CD4-positive, alpha-beta memory T cell (primary cell): ENCODE measurements at places on chromosomes 16 and 17. TPM values are rescaled to one million over a fixed set of nuclear protein-coding genes. Genes with fewer than 3 reads are reported as not detected.
A peak's percentile ranks its signal among the peaks of the same experiment; 100 is the strongest.

The MYH8 gene
- total RNA-seq = not detected

GRCh38 chr17:10061111-10061845 is 137.1 kb downstream of the GAS7 start:
- H3K27ac ChIP-seq = no peak overlapping the region
- no peaks in the 10 kb centered on the region for H3K4me1 ChIP-seq
- H3K27me3 ChIP-seq = no peaks in the 10 kb centered on the region
- no peaks in the 10 kb centered on the region for H3K36me3 ChIP-seq

DNA sequence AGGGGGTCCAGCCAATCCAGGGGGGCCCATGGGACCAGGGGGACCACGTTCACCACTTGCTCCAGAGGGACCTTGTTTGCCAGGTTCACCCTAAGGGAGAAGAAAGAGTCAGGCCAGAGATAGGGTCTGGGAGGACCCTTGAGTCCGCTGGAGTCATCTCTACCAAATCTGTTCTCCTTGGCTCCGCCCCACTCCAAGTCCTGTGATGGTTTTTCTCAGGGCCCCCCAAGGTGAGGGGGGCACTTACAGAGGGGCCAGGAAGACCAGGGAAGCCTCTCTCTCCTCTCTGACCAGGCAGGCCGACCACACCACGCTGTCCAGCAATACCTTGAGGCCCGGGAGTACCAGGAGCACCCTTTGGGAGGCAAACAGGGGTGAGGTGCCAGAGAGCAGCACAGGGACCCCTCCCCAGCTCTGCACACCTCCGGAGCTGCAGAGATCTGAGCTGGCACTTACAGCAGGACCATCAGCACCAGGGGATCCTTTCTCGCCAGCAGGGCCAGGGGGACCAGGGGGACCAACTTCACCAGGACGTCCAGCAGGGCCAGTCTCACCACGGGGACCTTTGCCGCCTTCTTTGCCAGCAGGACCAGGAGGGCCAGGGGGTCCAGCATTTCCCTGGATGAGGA is 12.4 kb downstream of the COL1A1 start:
- H3K27ac ChIP-seq = no peak overlapping the region
- H3K4me1 ChIP-seq = peaks cover 2% of the 10 kb centered on the region
- H3K36me3 ChIP-seq = no peaks in the 10 kb centered on the region
- DNase-seq = no peak
- no peak overlapping the region for H3K4me3 ChIP-seq

The OR1G1 gene
- not detected for total RNA-seq

The TRIM16 gene
- total RNA-seq = 11.2 TPM

DNA sequence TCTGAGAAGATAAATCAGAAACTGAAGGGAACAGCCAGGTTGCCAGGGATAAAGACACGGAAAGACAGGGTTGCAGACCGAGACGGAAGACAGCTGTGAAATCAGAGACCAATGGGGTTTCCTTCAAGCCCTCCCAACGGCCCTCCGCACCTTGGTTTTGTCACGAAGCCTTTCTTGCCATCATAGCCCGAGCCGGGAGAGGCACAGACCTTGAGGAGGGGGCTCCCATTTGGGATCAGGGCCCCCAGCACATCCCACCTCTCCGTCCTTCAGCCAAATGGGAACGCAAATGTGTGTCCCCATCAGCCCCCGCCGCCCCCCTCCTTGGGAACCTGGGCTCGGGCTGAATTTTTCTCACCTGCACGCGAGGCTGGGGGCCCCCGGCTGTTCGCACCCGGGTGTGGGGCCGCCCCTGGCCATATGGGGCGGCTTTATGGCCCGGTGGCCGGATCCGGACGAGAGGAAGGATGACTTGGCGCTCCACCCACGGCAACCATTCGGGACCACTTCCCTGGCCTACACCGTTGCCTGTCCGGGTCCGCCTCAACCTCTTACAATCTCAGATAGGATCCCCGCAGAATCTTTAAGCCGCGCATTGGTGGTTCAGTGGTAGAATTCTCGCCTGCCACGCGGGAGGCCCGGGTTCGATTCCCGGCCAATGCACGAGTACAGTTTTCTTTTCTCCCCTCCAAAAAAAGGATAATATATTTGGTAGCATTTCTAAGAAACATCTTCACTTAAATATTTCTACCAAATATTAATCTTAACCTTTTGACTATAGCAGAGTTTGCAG is 1.4 kb upstream of the HES7 start:
- no peaks in the 10 kb centered on the region for H3K36me3 ChIP-seq
- peaks cover 63% of the 10 kb centered on the region for H3K4me1 ChIP-seq
- peaks cover 20% of the 10 kb centered on the region for H3K27me3 ChIP-seq
- peak; percentile 87 for DNase-seq

The ZNF385C gene
- 0.36 TPM for total RNA-seq

The TBC1D3I gene
- 0.91 TPM for total RNA-seq

DNA sequence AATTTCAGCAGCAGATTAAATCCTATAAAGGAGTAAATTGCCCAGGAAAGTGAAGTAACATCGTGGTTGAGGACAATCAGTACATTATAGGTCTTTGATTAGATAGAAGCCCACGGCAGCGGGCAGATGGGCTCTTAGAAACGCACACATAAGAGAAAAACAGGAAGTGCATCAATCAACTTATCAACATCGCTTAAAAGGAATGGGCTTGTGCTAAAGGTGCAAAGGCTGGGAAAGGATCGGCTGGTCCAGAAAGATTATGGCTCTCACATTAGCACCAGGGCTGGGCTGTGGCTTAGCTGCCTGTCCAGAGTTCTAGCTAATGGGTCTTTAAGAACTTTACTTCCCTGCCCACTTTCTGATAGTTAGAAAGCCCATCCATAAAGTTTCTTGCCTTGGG is 292.0 kb upstream of the TNRC6C start:
- no peak for DNase-seq
- no peaks in the 10 kb centered on the region for H3K27me3 ChIP-seq
- peak overlapping the region; percentile 54 for H3K27ac ChIP-seq
- H3K4me3 ChIP-seq = peak overlapping the region; percentile 53

- H3K36me3 ChIP-seq = no peaks in the 10 kb centered on the region
- no peaks in the 10 kb centered on the region for H3K27me3 ChIP-seq
- no peaks in the 10 kb centered on the region for H3K4me1 ChIP-seq
- H3K4me3 ChIP-seq = no peak overlapping the region
- H3K27ac ChIP-seq = no peak overlapping the region
Measured at GRCh38 chr16:79434092-79434491, 166.4 kb downstream of the MAF start.

GRCh38 chr16:49811644-49812334 is 44.1 kb downstream of the ZNF423 start:
- no peaks in the 10 kb centered on the region for H3K27me3 ChIP-seq
- DNase-seq = no peak
- no peaks in the 10 kb centered on the region for H3K36me3 ChIP-seq

DNA sequence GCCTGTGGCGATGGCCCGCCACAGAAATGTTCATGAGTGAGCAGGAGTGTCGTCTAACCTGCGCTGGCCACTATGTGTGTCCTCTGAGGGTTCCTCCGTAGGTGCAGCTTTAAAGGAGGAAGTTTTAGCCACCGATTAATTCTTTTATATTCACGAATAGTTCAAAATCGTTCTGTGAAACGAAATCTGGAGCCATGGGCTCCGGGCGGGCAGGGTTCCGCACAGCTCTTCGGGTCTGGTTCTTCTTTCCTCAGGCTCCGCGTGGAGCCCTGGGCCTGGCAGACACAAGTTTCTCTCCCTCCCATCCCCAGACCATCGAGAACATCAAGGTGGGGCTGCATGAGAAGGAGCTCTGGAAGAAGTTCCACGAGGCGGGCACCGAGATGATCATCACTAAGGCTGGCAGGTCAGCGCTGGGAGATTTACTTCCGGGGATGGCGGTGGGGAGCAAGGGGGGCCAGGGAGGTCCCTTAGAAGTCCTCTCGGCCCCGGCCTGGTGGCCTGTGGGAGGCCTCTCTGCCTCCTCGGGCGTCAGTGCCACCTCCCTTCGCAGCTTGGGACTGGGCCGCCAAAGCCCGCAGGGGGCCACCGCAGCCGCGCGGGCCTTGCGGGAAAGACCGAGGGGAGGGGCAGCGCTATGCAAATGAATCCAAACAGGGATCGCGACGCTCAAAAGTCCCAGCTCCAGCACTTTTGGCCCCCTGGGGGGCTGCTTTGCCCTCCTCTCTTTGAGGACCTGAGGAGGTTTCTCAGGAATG is 5.2 kb downstream of the TBX4 start:
- no peaks in the 10 kb centered on the region for H3K36me3 ChIP-seq
- peaks cover 16% of the 10 kb centered on the region for H3K27me3 ChIP-seq
- no peak overlapping the region for H3K4me3 ChIP-seq
- peaks cover 24% of the 10 kb centered on the region for H3K4me1 ChIP-seq

DNA sequence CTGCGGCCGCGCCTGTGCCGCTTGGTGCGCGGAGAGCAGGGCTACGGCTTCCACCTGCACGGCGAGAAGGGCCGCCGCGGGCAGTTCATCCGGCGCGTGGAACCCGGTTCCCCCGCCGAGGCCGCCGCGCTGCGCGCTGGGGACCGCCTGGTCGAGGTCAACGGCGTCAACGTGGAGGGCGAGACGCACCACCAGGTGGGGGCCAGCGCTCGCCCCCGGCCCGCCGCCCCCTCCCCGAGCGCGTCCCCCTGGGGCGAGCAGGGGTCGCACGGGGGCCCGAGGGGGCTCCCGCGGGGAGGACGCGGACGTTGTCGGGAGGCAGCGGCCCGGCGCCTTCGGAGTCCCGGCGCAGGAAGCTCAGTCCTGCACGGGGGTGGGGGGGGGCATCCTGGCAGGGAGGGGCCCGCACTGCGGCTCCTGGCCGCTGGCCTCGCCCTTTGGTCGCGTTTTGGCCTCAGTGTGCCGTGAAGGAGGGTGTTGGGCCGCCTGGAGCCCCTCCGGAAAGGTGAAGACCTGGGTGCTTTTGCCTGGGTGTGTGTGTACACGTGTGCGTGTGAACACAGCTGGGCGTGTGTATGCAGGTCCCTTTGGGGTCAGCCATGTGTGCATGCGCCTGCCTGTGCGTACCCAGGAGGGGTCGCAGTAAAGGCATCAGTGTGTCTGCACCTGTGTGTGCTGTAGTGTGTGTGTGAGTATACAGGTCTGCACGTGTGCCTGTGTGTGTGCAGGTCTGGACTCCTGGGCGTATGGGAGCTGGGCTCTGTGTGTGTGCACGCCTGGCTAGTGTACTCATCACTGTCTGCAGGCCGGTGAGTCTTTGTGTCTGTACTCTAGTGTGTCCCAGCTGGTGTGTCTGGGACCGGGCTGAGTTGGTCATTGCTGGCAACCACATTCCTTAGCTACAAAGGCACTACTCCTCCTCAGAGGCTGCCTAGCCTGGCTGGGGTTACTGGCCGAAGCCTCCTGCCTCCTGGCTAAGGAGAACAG is 615 bp downstream of the NHERF2 start:
- no peaks in the 10 kb centered on the region for H3K36me3 ChIP-seq
- no peaks in the 10 kb centered on the region for H3K27me3 ChIP-seq
- no peak overlapping the region for H3K27ac ChIP-seq
- H3K4me1 ChIP-seq = peaks cover 29% of the 10 kb centered on the region

DNA sequence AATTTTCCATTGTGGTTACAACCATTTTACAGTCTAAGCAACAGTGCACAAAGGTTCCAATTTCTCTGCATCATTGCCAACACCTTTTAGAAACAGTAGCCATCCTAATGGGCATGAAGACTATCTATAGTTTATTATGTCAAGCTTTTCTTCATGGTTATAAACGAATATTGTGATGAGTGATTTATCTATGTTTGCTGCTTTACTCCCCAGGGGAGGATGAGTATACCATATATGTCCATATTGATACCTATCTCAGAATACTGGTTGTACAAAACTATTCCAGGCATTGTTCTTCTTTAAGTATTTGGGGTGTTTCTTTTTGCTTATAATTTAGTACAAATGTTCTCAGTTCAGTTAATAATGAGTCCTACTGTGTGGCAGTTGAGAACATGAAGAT is 98.3 kb downstream of the PRKCA start:
- no peaks in the 10 kb centered on the region for H3K36me3 ChIP-seq
- no peak overlapping the region for H3K27ac ChIP-seq
- peaks cover 89% of the 10 kb centered on the region for H3K4me1 ChIP-seq

DNA sequence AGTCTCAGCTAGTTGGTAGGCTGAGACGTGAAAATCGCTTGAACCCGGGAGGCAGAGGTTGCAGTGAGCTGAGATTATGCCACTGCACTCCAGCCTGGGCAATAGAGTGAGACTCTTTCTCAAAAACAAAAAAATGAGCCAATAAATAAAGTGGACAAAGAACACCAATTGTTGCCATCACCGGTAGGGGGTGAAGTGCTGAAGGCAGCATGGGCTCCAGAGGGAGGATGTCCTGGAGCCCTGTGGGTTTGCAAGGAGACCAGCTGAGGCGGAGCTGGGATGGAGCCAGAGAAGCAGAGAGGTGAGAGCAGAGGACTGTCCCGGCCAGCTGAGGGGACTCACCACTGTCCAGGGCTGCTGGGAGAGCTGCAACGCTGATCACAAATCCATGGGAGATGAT is 13.8 kb downstream of the CHST6 start:
- no peak overlapping the region for H3K4me3 ChIP-seq
- no peak overlapping the region for H3K27ac ChIP-seq
- DNase-seq = no peak
- no peaks in the 10 kb centered on the region for H3K36me3 ChIP-seq

- H3K36me3 ChIP-seq = no peaks in the 10 kb centered on the region
- H3K4me3 ChIP-seq = no peak overlapping the region
- no peaks in the 10 kb centered on the region for H3K27me3 ChIP-seq
- H3K27ac ChIP-seq = no peak overlapping the region
Measured at GRCh38 chr16:4288148-4288921, 15.5 kb upstream of the TFAP4 start.

The SMTNL2 gene
- not detected for total RNA-seq

GRCh38 chr17:231966-232807 is 50.7 kb upstream of the DOC2B start:
- DNase-seq = no peak
- no peaks in the 10 kb centered on the region for H3K27me3 ChIP-seq
- H3K4me1 ChIP-seq = no peaks in the 10 kb centered on the region

DNA sequence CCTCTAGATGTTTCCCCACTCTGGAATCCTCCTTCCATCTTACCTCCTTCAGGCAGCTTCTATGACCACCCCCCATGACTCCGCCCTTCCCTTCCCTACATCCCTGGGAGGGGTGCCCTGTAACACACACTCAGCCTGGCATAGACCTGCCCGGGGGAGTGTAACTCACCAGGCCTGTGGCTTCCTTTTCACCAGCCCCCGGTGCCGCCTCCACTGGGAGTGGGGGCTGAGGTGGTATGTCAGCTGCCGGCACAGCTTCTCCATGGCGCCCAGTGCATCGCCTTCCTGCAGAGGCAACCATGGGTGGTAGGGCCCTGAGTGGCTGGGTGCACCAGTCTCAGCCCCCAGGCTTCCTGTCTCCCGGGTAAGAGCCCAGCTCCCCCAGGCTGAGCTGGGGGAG is 32.3 kb downstream of the TRPV2 start:
- H3K4me3 ChIP-seq = no peak overlapping the region
- H3K27me3 ChIP-seq = no peaks in the 10 kb centered on the region
- no peak overlapping the region for H3K27ac ChIP-seq

GRCh38 chr17:39782980-39783379 is 45.2 kb downstream of the GRB7 start:
- H3K27me3 ChIP-seq = no peaks in the 10 kb centered on the region
- peaks cover 7% of the 10 kb centered on the region for H3K36me3 ChIP-seq
- no peak for DNase-seq
- peaks cover 92% of the 10 kb centered on the region for H3K4me1 ChIP-seq
- no peak overlapping the region for H3K4me3 ChIP-seq

- H3K27ac ChIP-seq = no peak overlapping the region
- H3K36me3 ChIP-seq = no peaks in the 10 kb centered on the region
- H3K4me3 ChIP-seq = no peak overlapping the region
- peaks cover 9% of the 10 kb centered on the region for H3K27me3 ChIP-seq
- H3K4me1 ChIP-seq = no peaks in the 10 kb centered on the region
Measured at GRCh38 chr16:2016407-2016922, 3.1 kb upstream of the NPW start.

GRCh38 chr17:2423271-2423670 is 22.4 kb upstream of the MNT start:
- no peaks in the 10 kb centered on the region for H3K4me1 ChIP-seq
- H3K27ac ChIP-seq = no peak overlapping the region
